ENCODE measurements at places on chromosomes 6 and 20.

GRCh38 chr20:57587989-57588377 is 27.1 kb downstream of the PCK1 start:
- no peak for DNase-seq

DNA sequence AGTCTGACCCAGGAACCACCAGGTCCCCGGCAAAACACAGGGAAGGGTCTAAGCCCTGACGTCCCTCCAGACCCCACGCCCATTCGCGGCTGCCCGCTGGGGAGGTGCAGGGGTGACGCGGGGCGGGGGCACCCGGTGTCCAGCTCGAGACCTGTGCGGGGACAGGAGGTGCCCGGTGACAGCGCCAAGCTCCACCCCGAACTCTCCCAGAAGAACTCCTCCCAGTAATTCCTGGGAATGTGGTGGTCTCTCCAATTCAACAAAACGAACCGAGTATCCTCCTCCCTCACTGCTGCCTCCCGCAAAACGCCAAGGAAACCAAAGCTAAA is 164.1 kb upstream of the PDE10A start:
- no peak for DNase-seq

DNA sequence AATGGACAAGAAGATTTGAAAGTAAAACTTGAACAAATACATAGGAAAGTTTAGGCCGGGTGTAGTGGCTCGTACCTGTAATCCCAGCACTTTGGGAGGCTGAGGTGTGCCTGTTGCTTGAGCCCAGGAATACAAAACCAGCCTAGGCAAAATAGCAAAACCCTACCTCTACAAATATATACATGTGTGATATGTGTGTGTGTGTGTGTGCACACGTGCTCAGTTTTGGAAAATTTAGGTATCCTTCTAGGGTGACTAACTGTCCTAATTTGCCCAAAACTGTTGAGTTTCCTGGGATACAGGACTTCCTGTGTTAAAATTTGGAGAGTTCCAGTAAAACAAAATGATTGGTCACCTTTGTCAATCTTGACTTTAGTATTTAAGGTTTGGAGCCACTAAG is 503.2 kb downstream of the PKHD1 start:
- DNase-seq = no peak

GRCh38 chr6:156857573-156857972 is 80.4 kb downstream of the ARID1B start:
- no peak for DNase-seq

GRCh38 chr6:136015531-136015930 is 164.0 kb downstream of the PDE7B start:
- no peak for DNase-seq

DNA sequence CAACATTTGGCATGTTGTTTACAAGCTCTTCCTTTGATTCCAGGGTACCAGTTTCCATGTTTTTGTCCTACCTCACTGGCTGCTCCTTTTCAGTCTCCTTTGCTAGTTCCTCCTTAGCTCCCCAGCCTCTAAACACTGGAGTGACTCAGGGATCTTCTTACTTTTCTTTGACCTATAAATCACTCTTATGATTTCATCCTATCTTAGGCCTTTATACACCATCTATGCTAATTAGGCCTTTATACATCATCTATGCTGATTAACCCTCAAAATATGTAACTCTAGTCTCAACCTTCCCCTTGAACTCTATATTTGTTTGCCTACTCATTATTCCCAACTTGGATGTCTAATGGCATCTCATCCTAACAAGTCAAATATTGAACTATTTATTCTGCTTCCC is 9.5 kb downstream of the TMEM30A start:
- no peak for DNase-seq
